ENCODE measurements at places on chromosomes 7 and 10.

DNA sequence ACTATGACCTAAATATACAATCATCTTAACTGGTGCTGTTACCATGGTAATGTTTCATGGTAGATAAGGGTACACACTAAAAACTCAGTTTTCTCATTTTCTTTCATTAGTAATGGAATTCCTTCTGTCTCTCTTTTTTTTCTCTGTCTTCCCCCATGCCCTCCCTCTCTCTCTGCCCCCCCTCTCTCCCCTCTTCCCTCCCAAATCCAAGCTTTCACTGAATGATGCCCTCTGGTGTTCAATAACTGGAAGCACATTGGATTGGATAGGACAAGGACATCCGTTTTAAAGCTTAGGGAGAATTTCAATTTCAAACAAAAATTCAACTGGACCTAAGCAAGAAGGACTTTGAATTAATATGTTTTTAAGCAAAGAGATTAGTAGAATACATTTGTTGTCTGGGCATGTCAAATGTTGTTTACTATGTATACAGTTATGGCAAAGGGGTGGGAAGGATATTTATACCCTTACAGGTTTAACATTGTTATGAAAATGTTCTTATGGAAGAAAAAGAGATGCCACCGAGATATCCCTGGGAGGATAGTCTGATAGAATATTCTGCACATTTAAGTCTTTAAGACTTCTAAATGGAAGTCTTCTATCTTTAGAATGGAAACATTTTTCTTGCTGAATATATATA, 6.1 kb downstream of the CHRM2 start:
- no peak for DNase-seq

- no peak for DNase-seq
Measured at GRCh38 chr10:22723343-22723779, 9.0 kb upstream of the PIP4K2A start.

DNA sequence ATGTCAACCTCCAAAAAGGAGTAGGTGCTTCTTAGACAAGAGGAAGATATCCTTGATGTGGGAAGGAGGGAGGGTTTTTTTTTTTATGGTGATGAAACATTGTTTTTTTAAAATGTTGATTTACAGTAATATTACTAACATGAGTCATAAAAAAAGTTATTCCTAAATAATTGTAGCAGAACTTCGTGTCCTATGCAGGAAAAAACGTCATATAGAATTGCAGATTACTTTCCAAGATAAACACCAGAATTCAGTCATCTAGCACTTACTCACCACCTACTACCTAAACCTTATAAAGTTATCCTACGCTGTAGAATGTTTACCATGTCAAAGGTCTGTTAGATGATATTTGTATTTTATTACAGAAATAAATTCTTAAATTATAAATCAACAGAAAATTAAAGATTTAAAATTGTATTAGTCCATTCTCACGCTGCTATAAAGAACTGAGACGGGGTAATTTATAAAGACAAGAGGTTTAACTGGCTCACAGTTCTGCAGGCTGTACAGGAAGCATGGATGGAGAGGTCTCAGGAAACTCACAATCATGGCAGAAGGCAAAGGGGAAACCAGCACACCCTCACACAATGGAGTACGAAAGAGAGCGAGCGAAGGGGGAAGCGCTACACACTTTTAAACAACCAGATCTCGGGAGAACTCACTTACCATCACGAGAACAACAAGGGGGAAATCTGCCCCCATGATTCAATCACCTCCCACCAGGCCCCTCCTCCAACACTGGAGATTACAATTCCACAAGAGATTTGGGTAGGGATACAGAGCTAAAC, 105.2 kb upstream of the NEBL start:
- no peak for DNase-seq

DNA sequence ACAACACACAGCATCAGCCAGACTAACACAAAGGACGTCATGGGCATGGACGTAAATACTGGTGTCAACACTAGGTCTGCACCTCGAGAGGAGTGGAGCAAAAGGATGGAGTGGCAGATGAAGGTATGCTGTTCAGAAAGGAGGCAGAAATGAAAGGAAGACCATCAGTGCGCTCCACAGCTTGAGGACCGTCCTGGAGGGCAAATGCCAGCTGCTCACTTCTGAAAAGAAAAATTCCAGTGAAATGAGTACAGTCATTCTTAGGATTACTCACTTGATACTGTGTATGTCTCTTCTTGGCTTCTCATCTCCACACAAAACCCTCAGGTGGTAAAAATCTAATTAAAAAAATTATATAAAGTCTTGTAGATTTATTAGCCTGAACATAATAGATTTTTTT, 44.8 kb downstream of the EGFR start:
- no peak for DNase-seq

- no peak for DNase-seq
Measured at GRCh38 chr7:116971869-116972268, 18.6 kb downstream of the ST7 start.

DNA sequence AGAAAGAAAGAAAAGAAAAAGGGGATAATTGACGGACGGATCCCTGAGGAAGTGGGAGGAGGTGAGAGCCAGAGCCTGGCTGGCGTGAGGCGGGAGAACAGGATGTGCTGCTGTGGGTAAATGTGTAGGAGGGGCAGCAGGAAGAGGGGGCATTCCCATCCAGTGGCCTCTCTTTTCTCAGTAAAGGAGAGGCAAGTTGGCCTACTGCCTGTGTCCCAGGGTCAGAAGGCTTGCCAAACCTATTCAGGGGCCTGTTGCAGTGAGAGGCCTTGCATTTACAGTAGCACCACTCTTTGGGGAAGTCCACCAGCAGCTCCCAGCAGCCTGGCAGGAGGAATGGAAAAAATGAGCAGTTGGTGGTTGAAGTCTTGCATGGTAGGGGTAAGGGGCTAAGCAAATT, 26.6 kb upstream of the ASCC1 start:
- no peak for DNase-seq

GRCh38 chr10:29780096-29780495, 145.3 kb upstream of the SVIL start:
- DNase-seq, result no peak

DNA sequence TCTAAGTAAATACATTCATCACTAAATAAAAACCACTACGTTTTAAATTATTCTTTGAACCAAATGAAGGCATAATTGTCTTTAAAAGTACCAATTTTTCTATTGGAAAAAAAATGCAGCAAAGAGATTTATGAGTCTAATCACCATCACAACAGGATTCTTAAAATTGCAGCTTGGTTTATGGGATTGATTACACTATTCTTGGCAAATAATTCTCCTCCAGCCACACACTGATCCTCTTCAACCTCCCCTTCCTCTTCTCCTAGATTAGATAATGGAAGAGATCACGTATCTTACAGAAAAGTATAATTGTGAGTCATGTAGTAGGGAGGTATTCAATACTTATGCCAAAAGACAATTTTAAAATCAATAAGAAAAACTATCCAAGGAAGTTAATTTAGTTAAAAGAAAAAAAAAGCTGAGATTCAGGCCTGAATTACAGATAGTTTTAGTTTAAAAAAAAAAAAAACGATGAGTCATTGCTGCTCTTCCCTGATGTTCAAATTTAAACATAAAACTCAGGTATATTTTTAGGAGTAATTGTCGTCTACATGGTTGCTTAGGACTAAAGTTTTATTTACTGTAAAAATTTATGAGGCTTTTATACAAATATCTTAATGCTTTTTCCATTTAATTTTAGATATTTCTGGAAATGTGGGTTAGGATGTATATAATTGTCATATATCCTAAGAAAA, 133.7 kb upstream of the CDK1 start:
- DNase-seq, result no peak

- no peak for DNase-seq
Measured at GRCh38 chr7:113267271-113267670, 148.9 kb upstream of the SMIM30 start.

DNA sequence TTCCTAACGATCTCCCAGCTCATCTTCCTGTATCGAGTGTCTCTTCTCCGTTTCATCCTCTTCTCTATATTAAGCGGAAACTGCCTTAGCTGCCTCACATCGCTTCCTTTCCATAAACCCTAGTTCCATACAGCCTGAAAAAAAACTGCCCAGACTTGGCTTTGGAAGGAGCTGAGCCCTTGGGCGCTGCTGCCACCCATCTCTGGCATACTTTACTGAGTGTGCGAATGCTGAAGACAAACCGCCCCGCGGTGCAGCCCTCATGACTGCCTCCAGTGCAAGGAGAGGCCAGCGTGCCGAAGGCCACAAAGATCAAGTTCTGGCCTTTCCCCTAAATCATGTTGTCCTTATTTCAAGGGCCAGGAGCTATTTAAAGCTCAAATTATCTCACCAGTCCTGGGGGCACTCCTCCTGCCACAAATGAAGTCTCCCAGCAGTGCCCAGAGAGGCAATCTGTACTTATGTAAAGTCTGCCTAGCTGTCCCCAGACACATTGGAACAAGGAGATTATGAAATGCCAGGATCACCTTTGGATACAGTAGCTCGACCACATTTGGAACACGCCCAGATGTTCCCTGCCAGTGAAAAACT, 25.2 kb downstream of the YWHAG start:
- DNase-seq, result no peak

GRCh38 chr10:133359554-133359971, 1.7 kb upstream of the FUOM start:
- no peak for DNase-seq

DNA sequence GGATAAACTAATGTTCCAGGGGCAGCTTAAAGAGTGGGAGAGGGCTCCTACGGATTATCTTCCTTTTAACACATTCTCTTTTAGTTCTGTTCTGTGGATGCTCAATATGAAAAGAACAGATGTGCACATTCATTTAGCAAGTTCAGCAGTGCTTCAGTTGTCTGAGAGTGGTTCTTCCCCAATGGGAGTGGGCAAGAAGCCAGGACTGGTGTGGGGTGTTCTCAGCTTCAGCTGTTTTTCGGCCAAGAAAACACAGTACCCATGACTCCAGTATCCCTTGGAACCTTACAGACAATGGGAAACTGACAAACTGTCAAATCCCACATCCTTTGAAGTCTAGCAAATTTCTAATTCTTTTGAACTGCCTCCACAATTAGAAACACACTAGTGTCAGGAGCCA, 71.5 kb upstream of the LRRC17 start:
- DNase-seq, result no peak

GRCh38 chr10:30384701-30385201, 35.7 kb upstream of the MTPAP start:
- DNase-seq, result no peak

DNA sequence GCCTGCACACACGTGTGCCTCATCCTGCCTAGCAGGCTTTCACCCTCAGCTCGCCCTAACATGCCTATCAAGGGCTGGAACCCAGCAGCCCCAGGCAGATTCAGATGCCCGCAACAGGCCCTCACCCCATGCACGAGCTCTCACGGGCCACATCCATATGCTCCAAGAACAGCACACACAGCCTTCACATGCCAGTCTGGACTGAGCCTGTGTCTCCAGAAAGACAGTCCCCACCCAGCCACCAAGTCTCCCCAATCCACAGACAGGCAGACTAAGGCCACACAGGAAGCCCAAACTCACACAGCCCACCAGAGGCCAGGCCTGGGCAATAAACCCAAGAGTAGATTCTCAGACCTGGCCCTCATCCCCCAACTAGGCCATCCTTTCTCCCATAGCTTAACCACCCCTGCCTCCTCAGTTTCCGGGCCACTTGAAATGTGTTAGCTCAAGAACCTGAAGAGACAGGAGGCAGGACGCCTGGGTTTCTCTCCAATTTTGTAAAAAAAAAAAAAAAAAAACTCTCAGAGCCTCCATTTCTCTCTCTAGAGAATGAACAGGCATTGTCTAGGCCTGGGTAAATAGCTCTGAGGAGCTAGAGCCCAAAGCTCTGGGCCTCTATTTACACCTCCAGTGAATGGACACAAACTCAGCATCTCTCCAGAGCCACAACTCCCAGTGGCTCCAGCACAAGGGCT, 6.8 kb downstream of the LDB1 start:
- no peak for DNase-seq

GRCh38 chr7:32893207-32893524, 1.6 kb upstream of the KBTBD2 start:
- DNase-seq, result no peak

- no peak for DNase-seq
Measured at GRCh38 chr10:103465411-103466179, 6.9 kb upstream of the CALHM1 start.

- DNase-seq, result no peak
Measured at GRCh38 chr10:47339759-47340607, 8.2 kb upstream of the RBP3 start.

DNA sequence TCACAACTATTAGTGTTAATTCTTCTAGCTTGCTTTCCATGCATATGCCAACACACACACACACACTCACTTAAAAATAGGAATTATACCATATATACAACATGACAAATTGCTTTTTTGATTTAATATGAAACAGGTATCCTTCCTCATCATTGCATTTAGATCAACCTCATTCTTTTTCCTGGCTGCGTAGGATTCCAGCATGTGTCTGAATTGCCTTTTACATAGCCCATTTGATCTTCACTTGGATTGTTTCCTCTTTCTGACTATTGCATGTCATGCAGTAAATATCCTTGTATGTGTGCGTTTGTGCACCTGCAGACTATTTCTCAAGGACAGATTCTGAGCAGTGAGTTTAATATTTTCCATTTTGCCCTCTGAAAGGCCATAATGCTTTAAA, 28.2 kb downstream of the TACR2 start:
- no peak for DNase-seq

- no peak for DNase-seq
Measured at GRCh38 chr7:31805209-31805818, 118.3 kb downstream of the PPP1R17 start.

GRCh38 chr10:22477334-22478287, 132.3 kb downstream of the SPAG6 start:
- DNase-seq, result no peak

DNA sequence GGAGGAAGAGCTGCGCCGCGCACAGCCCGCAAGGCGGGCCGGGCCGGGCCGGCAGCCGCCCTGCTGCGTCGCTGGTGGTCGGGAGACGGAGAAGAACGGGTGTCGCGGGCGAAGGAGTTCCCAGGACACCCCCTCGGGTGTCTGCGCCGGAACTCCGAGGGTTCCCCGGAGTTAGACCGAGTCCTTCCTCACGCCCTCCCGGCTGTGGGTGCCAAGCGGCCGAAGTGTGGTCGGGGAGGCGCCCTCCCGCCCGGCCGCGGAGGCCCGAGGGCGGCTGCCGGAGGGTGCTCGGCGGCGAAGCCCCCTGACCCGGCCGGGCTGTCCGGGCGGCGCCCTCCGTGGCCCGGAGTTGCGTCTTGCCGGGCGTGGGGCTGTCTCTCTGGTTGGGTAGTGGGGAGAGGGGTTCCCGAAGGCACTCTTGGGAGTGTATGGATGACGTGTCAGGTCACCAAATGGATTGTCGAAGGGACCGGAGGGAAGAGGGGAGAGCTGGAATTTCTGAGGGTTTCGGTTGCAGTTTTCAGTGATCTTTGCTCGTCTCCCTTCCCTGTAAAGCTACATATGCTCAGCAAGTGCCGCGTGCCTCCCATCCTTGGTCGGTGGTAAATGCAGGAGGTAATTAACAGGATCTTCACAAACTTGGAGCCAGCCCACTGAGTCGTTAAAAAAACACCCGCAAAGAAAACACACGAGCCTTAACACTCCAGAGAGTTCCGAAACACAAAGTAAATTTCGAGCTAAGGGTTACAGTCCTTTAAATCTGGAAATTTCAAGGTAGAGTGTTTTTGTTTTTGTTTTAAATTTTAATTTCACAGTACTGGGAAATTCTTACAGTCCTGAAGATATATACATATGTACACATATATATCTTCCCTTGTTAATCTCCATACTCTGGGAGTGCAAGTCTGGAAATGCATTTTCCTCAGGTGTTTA, 871 bp downstream of the ST7 start:
- DNase-seq, result peak; percentile 63

GRCh38 chr7:73705551-73705920, 13.9 kb downstream of the STX1A start:
- DNase-seq, result no peak

GRCh38 chr10:42645103-42645502, 6.7 kb upstream of the ZNF33B start:
- DNase-seq, result no peak
